ENCODE measurements at places on chromosomes 16 and 17.

DNA sequence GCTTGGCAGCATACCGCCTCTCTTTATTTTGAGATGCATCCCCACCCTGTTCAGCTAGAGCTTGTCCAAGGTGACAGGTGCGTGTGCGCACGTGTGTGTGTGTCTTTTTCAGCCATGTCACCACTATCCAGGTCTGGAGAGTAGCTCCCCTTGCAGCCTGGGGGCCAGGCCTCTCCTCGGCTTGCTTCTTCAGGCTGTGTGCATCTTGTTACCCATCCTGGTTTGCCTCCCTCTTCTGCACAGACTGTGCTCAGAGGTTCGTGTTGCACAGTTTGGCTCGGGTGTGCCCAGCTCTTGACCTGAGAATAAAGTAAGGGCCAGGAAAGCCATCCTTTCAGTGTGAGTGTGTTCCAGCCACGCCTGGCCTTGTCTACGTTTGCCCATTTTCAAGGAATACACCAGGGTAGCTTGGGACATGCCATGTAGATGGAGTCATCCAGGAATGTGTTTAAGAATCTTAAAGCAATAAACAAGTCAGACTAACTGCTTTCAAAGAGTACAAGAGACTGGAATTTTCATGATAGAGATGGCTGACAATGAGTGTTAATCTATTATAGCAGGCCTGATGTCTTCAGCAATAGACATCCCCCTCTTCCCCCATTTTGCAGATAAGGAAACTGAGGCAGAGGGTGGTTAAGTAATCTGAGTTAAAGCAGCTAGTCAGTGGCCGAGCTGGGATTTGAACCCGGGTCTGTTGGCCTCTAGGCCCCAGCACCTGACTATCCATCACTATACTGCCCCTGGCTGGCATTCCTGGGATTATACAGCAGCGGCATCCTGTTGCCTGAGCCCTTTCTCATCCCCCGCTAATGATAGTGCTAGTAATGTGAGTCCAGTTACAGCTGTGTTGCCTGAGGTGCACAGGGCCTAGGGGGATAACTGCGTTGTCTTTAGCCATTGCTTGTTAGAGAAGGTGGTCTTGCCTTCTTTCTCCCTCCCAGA is 77.9 kb downstream of the KSR1 start:
- DNase-seq, result no peak

DNA sequence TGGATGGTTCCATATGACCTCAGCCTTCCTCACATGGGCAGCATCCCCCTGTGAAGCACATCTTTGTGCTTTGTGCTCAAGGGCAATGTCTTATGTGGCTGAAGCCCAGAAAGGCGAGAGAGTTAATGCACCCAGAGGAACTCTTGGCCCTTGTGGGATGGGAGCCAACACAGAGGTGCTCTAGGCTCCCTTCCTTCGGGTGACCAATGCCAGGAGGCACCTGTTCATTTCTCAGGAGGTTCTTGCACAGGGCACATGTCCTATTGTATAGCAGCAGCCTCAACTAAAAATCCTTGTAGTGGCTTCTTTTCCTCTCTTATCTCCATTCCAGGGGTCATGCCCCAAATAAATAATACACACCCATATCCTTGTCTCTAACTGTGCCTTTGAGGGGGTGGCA is 83.7 kb upstream of the DNAH9 start:
- no peak for DNase-seq

GRCh38 chr16:14329727-14330350 is 258.7 kb downstream of the MRTFB start:
- peak; percentile 47 for DNase-seq

GRCh38 chr17:67076290-67076689 is 31.9 kb downstream of the CACNG1 start:
- DNase-seq, result no peak

- DNase-seq, result no peak
These were observed 28.4 kb upstream of the MED13 start for GRCh38 chr17:62093188-62094155.

DNA sequence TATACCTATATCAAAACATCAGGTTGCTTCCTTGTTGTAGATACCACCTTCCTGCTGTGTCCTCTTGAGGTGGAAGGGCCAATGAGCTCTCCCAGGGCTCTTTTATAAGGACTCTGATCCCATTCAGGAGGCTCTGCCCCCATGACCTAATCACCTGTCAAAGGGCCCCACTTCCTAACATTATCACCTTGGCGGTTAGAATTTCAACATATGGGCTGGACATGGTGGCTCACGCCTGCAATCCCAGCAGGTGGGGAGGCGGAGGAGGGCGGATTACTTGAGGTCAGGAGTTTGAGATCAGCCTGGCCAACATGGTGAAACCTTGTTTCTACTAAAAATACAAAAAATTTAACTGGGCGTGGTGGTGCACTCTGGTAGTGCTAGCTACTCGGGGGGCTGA is 86.4 kb downstream of the HAPSTR1 start:
- no peak for DNase-seq

DNA sequence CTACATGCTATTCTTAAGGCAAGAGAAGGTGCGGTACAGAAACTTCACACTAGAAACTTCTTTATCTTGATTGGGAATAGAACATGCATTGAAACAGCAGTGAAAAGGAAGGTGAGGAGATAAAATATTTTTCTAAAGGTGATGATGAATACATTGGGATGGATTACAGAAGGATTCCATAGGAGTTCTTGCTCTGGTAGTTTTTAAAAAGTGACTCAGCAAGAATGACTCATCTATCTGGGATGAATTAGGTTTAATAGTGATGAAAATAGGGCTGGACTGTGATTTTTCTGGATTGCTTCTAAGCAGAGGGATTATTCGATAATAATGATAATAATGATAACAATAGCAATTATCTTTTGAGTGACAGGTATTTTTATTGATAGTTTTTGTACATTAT is 65.6 kb upstream of the HS3ST4 start:
- DNase-seq, result no peak

DNA sequence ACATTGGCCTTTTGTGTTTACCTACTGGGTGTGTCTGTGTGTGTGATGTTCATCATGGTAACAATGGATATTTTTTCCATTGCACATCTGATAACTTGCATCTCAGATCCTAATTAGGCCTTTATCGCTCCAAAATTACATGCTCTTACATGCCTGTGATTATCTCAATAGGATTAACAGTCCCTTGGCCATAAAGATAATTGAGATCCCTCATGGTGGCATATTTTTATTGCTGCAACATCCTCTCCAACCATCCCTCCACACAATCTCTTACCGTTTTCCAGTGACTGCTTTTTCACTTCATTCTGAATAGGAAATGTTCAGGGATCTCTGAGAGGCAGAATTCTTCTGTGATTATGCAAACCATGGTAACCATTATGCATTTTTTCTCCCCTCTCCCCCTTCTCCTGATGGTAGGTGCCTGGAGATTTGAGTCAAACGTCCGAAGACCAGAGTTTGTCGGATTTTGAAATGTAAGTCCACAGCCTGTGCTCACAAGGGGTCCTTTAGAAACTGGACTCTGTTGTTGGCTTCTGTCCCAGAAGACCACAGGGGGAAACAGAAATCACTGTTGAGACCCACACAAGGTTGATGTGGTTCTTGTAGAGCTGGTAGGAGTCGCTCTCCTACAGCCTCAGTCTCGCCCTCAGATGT is 405.5 kb downstream of the CPPED1 start:
- peak; percentile 37 for DNase-seq

- no peak for DNase-seq
These were observed 39.1 kb downstream of the PSME3IP1 start for GRCh38 chr16:57146735-57147134.

GRCh38 chr16:73396556-73396955 is 348.6 kb upstream of the ZFHX3 start:
- peak; percentile 69 for DNase-seq

DNA sequence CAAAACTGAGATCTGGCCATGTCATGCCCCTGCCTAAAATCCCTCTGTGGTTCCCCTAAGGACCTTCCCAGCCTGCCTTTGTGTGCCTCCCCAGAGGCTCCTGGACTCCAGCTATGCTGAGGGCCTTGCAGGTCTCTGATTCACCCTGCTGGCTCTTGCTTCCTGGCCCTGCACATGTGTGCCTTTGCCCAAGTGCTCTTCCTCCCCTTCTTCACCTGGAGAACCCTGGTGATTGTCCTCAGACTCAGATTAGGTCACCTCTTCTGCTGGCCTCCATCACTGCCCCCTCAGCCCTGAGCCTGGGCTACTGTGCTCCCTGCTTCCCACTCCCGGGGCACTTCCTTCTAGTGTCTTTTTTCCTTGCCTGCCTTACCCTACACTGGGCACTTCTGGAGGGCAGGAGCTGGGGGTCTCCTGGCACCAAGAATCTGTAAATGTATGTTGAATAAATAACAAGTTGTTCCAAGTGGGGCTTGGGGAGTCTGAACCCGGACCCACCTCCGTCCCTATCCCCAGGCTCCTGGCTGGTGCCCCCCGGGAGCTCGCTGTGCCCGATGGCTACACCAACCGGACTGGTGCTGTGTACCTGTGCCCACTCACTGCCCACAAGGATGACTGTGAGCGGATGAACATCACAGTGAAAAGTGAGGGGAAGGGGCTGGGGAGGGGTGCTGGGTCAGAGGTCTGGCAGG is 7.8 kb downstream of the ITGA3 start:
- DNase-seq, result no peak

- no peak for DNase-seq
These were observed 62.4 kb upstream of the AKTIP start for GRCh38 chr16:53565296-53565863.

- DNase-seq, result no peak
These were observed 8.1 kb downstream of the CES4A start for GRCh38 chr16:66996324-66996982.

DNA sequence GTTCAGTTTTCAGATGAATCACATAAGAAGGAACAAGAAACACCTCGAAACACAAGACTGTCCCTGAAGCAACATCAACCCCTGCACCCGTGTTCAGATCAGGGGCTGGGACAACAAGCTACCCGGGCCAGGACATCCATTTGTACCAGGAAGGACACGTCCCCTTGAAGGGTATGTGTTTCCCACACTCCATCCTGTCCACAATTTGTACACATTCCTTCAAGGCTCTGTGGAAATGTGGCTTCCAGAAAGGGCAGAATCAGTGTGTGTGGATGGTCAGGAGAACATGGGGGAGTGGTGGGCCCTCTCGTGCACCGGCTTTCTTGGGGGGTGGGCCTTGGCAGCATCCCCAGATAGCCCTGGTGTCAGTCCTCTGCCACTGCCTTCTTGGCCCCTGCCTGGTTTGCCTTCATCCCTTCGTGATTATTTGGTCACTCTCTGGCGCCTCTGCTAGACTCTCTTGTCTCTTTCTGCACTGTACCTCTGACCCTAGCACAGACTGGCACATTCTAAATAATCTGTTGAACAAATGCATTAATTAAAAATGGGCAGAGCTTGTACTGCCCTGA is 10.3 kb downstream of the KIFC3 start:
- no peak for DNase-seq

DNA sequence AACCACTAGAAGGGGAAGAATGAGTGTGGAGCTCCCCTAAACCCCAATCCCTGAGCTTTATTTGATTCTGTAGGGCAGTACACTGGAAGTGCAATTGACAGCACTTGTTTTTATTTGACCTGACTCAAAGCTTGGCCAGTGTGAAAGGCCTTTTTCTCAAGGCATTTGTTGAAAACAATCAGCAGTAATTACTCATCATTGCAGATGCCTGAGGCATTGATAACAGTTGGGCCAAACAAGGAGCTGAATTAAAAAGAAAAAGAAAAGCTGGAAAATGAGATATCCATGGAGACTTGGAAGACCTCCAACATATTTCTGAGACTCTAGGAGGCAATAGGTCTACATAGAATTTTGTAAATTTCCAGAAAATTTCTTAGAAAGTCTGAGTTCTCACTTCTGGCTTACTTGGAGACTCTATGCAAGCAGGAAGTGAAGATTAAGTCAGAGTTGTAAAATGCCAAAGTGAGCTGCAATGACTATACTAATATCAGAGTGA is 200.8 kb upstream of the KCNJ16 start:
- DNase-seq, result no peak

GRCh38 chr17:34341916-34342315 is 14.4 kb upstream of the CCL13 start:
- no peak for DNase-seq

GRCh38 chr16:1429012-1429411 is 1.9 kb upstream of the PERCC1 start:
- DNase-seq, result no peak
